HS-5 (cell line): ENCODE measurements at places on chromosomes 12 and 14.
A peak's percentile ranks its signal among the peaks of the same experiment; 100 is the strongest.

- no peak for DNase-seq
Measured at GRCh38 chr14:100279563-100279962, 26.7 kb downstream of the SLC25A29 start.

- no peak for DNase-seq
Measured at GRCh38 chr14:60455875-60456274, 30.0 kb downstream of the C14orf39 start.

GRCh38 chr14:36021591-36022320 lies 154.8 kb downstream of the PTCSC3 start:
- no peak for DNase-seq

DNA sequence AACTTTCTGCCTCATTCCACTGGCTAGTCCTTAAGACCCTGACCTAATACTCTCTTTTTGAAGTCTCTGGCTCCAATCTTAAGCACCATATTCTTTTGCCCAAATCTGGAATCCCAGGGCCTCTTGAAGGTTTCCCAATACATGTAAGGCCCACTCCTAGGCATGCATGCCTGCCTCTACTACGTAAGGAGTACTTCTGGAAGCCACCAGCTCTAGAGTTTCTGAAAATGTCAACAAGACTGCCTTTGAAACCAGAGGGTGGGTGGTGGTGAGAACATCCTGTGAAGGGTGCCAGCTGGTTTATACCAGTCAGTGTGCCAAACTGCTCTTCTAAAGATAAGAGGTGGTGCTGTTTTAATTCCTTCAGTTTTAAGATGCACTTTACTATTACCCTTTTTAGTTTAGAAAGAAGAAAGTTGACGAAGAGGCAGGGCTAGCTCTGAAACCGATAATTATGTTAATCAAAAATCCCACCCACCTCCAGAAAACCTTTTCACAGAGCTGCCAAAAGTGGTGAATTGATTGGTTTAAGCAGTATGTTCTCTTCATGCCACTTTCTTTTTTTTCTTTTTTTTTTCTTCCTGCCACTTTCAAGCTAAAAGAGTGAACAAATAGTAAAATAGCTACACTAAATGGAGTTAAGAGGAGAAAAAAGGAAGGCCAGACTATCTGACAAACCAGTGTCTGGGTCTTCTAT lies 8.7 kb upstream of the WDR89 start:
- DNase-seq: no peak

- DNase-seq: no peak
Measured at GRCh38 chr12:22578328-22578727, 34.0 kb upstream of the C2CD5 start.

DNA sequence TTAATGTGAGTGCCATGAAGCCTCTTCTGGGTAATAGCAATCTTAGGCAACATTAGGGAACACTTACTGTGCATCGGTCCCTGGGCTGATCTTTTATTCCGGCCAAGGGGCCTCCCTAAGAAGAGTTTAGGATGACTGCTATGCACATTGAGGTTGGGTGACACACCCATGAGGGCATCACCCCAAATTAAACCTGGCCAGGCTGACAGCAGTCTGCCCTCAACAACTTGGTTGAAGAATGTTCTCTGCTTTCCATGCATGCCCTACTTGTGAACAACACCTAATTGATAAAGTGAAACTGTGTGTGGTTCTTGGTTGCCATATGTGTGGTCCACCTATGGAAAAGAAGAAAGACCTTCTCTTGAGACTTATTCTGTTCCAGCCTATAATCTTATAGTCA lies 1098.0 kb downstream of the BCL11B start:
- DNase-seq: no peak

- DNase-seq: no peak
Measured at GRCh38 chr12:104643093-104643818, 186.5 kb downstream of the CHST11 start.

DNA sequence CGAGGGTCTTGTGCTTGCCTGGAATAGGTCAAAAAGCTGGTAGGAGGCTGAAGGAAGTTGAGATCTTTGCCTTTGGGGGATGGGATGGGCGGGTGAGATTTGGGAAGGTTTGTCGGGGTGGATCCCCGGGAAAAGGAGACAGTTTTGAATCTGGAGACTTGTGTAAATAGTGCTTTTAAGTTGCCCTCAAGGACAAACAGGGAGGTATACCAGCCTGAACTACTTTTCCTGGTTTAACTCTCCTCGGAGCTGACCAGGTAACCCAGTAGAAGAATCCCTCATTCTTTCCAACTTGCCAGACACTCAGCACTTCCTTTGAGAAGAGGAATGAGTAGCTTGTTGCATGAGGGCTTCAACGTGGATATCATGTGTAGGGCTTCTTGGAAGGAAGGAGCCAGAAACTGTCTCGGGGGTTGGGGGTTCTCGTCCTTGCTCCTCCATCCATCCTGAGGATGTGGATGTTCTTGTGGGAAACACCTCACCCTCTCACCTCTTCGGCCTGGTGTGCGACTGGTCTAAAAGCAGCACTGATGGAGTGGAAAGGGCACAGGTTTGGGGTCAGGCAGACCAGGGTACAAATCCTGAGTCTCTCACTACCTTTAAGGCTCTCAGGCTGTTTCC lies 1.9 kb downstream of the TEAD4 start:
- DNase-seq: no peak

- no peak for DNase-seq
Measured at GRCh38 chr14:68491793-68492192, 301.1 kb downstream of the ZFP36L1 start.

GRCh38 chr12:77919450-77919849 lies 88.8 kb downstream of the NAV3 start:
- DNase-seq: no peak

GRCh38 chr12:73950507-73950906 lies 587.1 kb upstream of the ATXN7L3B start:
- no peak for DNase-seq

DNA sequence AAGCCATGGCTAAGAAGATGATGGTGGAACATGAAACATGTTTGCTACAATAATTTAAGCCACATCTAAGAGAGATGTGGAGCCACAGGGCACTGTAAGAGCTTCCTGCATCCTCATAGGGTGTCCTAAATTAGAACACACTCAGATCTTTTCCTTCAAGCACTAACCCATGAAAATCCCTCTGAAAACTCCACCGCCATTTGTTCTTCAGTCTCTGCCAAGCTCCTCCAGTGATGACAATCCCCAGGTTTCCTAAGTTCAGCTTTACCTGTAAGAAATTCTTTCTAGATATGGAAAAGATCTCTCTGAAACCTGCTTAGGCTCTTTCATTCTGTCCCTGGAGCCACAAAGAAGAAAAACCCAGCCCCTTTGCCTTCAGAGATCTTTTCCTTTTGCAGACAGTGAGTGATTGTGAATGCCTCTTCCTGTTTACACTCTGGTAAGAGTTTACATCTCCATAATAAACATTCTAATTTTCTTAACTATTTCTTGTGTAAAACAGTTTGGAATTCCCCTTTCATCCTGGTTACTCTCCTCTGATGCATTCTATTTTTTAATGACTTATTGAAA lies 907.2 kb downstream of the VRK1 start:
- no peak for DNase-seq

GRCh38 chr12:28876196-28876798 lies 272.8 kb upstream of the FAR2 start:
- DNase-seq: no peak

GRCh38 chr12:26744697-26745440 lies 88.1 kb downstream of the ITPR2 start:
- no peak for DNase-seq

DNA sequence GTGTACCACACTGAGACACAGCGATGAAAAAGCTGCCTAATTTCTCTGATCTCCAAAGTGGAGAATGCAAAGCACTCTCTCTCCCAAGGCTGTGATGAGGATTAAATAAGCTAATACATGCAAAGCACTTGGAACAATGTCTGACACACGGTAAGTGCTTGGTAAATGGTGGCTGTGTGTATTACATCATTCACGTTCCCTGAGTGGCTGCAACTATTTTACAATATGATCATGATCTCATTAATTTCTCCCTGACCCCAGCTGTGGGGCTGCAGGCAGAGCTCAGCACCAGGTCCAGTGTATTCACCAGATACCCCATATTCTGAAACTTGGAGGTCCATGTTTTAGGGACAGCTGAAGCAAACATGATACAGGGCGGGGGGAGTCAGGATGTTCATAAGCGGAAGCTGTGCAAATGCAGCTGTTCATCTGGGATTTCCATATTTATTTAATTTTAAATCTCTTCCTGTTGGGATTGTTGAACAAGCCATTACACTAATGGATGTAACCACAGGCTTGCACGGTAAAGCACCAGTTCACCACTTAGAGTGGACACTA lies 106.4 kb downstream of the CCDC60 start:
- no peak for DNase-seq

- DNase-seq: no peak
Measured at GRCh38 chr12:66159123-66159522, 10.7 kb downstream of the TMBIM4 start.

DNA sequence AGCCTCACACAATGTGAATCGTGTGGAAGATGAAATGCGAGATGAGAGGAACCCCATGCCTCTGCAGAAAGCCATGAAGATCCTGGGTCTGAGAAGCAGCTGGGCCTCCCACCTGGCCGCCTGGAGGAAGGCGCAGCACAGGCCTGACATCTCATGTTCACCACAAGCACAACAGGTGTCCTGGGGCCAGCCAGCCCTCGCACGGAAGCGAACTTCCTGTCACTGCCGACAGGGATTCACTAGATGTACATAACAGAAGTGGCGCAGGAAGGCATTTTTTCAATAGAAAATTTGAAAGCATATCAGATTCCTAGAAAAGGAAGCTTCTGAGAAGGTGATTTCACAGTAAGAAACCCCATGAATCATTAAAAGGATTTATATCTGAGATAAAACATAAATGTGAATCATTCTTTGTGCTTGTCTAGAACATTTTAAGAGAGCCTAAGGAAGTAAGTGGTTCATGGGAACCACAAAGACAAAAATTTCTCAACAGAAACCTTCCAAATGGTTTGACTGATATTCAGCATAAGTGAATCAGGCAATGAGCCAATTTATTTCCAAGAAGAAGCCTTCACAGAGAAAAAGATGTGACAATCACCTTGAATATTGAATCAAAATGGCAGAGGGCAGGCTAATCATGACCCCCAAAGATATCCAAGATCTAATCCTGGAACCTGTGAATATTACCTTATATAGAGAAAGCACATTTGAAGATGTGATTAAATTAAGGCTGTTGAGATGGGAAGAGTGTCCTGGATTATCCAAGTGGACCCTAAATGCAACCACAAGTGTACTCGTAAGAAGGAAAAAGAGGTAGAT lies 311.9 kb downstream of the DUSP6 start:
- no peak for DNase-seq

GRCh38 chr14:100731011-100731670 lies 4.4 kb downstream of the DLK1 start:
- DNase-seq: no peak

DNA sequence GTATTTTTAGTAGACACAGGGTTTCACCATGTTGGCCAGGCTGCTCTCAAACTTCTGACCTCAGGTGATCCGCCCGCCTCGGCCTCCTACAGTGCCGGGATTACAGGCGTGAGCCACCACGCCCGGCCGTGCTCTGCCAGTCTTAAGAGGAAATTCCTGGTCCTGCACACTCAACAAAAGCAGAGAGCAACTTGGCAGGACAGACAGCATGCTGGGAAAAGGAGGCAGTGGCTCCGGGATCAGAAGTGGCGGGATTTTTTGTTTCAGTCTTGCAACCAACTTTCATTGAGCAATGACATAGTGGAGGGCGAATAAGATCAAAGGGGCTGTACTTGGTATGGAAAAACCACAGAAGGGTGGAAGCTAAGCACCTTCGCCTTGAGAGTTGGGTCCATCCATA lies 2.1 kb downstream of the CKAP4 start:
- DNase-seq: no peak

- DNase-seq: no peak
Measured at GRCh38 chr12:106068296-106068695, 70.5 kb downstream of the NUAK1 start.

DNA sequence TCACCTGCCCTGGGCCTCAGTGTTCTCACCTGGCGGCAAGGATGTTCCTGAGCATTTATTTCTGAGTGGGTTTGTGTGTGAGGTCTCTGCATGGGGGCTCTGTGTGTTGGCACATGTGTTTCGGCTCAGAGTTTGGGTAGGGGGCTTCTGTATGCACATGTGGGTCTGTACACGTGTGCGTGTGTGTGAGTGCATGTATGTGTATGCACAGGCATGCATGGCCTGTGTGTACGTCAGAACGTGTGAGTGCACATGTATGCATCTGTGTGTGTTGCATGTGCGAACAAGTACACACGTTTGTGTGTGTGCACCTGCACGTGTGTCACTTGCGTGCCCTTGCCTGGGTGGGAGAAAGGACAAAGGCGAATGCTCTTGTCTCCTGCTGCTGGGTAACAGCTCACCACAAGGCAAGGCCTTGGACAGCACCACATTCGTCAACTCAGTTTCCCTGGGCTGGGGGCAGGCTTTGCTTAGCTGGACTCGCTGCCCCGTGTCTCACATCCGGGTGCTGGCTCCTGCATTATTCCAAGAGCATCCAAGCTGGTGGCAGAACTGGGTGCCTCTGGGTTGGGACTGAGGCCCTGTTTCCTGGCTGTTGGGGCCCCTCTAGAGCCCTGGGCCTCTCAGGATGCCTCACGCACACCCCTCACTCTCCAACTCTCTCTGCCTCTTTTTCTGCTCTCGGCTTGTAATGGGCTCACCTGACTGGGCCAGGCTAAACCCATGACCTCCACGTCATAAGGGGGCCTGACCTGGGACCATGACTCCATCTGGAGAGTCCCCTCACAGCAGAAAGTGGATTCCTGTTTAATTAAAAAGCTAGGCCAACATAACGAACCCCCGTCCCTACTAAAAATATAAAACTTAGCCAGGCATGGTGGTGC lies 153.6 kb upstream of the C14orf180 start:
- DNase-seq: no peak

GRCh38 chr14:75249251-75249957 lies 29.2 kb upstream of the FOS start:
- DNase-seq: no peak

DNA sequence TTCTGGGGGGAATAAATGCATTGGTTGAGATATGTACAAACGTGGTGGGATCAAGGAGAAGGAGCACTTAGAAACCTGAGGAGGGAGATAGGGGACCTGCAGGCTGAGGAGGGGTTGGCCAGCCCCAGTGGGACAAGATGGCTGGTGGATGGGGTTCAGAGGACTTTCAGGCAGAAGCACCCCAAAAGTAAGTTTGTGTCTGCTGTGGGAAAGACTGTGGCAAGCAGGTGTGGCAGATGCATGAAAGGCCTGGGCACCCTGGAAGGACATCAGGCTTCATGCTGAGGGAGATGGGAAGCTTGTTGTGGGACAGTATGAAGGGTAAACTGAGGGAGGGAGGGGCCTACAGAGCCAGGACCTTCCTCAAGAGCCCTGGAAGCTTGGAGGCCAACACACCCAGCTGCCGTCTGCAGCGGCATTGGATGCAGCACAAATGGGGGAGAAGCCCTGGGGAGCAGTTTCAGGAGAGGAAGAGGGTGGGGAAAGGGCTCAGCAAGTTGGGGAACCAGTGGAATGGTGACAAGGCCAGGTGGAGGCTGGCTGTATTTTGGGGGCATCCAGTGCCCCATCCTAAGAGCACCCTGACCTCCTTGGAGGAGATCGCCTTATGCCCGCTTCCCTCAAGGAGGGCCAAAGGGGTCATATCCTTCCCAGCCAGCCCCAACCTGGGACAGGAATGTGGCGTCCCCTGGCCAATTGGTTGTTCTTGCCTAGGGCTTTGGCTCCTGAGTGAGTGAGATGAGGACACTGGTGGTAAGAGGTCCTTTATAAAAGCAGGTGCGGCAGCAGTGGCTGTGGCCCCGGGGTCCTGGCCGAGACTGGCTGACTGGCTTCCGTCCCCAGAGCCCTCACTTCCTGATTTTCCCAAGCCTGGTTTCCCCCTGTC lies 20.7 kb downstream of the NFKBIA start:
- DNase-seq: no peak

- DNase-seq: peak; percentile 66
Measured at GRCh38 chr12:76311796-76312195, 36.4 kb downstream of the BBS10 start.
